ENCODE measurements at places on chromosomes 1 and 21.

DNA sequence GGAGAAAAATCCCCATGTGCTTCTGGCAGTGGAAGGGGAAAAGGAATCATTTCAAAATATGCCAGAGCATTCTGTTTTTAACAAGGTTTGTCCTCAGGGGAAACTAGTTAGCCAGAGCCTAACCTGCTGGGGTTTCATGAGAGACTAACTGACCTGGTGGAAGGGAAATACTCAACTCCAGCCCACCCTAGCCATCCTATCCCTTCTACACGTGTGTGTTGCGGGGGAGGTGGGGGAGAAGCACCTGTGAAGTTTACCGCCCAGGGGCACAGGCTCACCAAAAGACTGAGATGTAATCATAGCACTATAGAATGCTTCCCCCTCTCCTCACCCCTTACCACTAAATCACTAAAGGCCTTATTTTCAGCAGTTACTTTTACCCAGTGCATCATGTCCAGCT is 139.5 kb downstream of the GRIK3 start:
- no peak for DNase-seq

- DNase-seq: no peak
These were observed 248.4 kb downstream of the HHIPL2 start for GRCh38 chr1:222299524-222299923.

DNA sequence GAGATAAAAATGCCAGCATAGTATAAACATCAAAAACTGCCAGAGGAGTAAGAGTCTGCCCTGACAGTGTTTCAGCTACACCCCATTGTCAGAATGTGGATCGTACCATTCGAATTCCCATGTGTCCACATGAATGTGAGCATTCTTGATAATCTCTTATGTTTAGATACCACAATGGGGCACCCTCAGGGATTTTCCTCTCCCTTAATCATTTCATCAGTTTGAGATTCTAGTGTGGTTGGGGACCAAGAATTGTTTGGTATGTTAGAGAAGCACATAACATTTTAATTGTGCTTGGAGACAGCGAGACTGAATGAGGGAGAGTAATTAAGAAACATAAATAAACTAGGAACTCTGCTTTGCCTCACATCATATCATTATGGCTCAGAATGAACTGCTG is 120.2 kb downstream of the ZC3H11B start:
- DNase-seq: no peak

DNA sequence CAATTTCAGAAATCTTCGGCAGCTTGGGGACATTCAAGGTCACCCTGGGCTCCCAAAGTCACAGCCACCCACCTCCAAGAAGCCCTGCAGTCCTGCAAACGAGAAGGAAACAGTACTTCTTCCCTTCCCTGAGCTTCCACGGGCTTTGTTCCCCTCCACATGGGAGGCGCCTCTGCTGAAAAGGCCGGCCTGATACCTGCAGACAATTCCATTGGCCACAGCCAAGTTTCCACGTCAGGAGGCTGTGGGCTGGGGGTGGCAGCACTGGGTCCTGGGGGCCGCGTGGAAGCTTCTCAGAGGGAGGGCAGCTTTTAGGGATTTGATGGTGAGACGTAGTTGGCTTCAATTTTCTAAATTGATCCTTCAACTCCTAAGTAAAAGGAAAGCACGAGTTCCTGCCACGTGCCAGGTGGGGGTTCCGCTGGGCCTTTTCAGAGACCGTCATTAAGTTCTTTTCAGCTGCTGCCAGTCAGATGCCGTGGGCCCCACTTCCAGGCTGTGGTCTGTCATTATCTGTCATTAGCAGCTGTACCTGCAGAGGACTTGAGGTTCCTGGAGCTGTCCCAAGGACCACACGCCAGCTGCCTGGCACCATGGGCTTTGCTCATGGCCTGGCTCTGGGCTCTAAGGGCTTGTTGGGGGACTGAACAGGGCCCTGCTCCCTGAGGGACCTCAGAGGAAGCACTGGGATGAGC is 98.7 kb downstream of the CRYAA start:
- DNase-seq: no peak

DNA sequence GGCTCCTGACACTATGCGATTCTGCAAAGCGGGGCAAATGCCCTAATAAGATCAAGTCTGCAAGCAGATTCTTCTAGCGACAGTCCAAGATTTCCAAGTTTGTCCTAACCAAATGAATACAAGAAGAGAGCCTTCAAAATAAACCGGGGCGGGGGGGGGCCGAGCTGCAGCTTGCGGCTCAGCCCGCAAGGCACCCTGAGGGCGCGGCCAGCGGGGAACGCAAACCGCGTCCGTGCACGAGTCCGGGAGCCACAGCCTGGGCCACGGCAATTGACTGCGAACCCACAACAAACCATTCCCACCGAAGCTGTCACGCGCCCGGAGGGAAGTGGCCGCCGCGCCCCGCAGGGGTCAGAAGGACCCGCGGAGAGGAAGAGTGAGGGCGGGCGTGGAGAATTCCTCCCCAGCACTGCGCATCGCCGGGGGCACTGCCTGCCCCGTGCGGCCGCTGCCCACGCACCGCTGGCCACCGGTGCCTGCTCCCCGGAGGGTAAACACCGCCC is 687 bp downstream of the TGFBR3 start:
- DNase-seq: no peak

- DNase-seq: no peak
These were observed 739.7 kb upstream of the NCAM2 start for GRCh38 chr21:20258542-20258941.

DNA sequence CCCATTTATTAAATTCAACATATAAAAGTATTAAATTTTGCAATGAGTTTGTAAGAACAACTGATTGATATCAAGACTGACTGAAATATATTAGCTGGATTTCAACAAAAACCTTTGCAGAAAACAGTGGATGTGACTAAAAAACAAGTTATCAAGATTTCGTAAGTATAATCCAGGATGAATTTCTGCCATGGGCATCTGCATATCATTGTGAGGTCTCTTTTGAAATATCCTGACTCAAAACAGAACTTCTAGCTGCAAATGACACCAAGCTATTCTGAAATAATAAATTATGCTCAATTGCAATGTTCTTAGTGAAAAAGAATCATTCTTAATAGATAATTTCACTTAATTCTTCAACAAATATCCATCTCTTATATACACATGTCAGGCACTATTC is 52.6 kb downstream of the CD34 start:
- DNase-seq: no peak

- no peak for DNase-seq
These were observed 53.0 kb downstream of the SPAG17 start for GRCh38 chr1:118132000-118132399.

- peak; percentile 26 for DNase-seq
These were observed 169.9 kb downstream of the HS2ST1 start for GRCh38 chr1:87084244-87084836.

- no peak for DNase-seq
These were observed 1.5 kb downstream of the TRNP1 start for GRCh38 chr1:26994787-26995517.

GRCh38 chr1:13538832-13539231 is 25.0 kb upstream of the LRRC38 start:
- no peak for DNase-seq

DNA sequence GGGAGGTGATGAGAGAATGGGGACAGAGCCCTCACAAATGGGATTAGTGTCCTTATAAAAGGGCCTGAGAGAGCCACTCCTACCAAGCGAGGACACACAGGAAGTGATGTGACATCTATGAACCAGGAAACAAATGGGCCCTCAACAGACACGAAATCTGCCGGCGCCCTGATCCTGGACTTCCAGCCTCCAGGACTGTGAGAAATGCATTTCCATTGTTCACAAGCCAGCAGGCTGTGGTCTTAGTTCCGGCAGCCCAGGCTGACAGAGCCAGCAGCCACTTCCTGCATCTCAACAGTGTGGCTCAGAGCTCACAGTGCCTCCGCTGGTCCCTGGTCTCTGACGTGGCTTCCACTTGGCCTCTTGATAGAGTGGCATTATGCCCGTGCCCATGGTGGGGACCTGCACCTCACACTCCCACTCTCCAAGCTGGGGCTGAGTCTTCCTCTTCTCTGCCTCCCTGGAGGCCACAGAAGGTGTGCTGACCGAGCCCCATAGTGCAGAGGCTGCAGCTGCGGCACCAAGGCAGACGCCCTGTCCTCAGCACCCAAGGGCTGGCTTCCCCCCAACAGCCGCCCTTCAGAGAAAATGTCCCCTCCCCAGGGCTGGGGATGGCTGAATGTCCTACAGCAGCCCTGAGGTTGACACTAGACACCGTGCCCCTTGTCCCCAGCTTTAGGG is 44.9 kb downstream of the ACOT7 start:
- DNase-seq: no peak

- DNase-seq: no peak
These were observed 165.5 kb downstream of the KAZN start for GRCh38 chr1:14763977-14764376.

GRCh38 chr1:110309139-110309538 is 30.0 kb upstream of the RBM15 start:
- no peak for DNase-seq

GRCh38 chr1:81733480-81733879 is 67.3 kb upstream of the ADGRL2 start:
- no peak for DNase-seq

GRCh38 chr1:64471218-64472039 is 1.5 kb downstream of the CACHD1 start:
- no peak for DNase-seq

DNA sequence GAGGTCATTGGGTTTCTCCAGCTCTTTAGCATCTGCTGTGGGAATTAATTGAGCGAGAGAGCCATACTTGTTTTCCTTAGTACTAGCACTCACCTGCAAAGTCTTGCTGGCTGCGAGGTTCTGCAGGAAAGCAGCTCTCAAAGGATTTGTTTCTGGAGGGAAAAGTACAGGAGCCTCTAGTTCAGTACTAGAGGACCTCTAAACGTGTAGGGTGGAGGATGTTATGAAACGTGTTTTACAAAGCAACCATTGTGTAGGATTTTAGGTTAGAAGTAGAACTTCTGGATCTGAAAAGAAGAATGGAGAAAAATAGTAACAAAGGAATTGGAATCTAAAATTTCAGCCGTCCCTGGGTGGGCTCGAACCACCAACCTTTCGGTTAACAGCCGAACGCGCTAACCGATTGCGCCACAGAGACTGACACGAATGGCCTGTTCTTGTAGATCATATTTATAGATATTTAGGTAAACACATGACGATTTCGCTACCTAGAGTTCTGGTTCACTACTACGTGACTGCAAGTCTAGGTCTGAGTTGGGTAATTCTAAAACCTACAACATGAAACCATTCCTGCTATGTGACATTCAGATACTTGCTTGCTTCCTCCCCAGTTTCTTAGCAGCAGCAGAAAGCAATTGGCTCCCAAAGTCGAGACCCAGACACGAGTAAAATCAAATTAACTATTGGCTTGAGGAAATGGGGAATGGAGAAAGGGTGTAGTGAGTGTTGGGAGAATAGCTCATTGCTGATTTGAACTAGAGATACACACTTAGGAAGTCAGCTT is 60.2 kb upstream of the CFAP126 start:
- DNase-seq: no peak

DNA sequence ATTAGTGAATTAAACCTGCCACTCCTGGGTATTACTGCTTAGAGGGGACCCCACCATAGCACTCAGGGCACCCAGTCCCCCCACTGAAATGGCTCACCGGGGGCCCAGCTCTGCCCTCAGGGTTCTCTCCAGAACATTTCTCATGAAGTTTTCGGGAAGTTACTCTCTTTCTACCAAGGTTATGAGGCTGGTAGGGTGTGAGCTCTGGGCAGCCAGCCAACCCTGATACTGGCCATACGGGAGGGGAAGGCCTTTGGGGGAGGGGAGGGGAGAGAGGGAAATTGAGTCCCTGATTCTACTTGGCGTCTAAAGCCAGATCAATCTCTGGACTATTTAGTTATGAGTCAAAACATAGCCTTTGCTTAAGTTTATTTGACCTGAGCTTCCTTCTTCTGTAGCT is 12.9 kb upstream of the PDE9A start:
- DNase-seq: no peak

All from NCI-H2081 treated with DMSO at 0.1 percent for 48 hours (cell line).